Activated naive CD4-positive, alpha-beta T cell treated with anti-CD3 and anti-CD28 coated beads for 36 hours (primary cell): ENCODE measurements at places on chromosomes 12 and 14.

DNA sequence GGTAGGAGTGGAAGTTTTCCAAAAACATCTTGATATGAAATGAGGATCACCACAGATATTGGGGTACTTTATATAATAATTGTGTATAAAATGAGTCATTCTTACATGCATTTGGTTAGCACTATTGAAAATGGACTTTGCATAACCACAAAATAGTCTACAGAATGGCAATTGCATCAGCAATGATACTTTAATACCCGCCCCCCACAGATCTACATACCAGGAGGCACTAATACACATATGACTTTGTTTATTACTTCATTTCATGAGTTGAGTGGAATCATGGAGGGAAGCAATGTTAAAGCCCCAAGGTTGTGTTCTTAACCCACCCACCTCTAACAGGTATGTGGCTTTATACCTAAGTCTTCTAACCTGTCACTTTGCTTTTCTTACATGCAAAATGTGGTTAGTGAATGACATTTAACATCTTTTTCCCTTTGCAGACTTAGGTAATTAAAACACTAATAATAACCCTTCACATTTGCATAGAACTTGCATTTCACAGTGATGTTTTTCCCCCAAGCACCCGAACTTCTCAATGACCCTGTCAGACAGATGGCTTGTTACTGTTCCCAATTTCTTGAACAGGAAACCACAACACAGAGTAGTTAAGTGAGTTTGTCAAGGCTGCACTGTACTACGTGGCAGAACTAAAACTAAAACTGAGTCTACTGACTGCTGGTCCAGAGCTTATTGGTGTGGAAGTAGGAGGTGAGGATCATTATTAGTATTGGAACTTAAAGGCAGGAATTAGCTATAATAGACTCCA lies 101.9 kb downstream of the NPAS3 start:
- DNase-seq: no peak

DNA sequence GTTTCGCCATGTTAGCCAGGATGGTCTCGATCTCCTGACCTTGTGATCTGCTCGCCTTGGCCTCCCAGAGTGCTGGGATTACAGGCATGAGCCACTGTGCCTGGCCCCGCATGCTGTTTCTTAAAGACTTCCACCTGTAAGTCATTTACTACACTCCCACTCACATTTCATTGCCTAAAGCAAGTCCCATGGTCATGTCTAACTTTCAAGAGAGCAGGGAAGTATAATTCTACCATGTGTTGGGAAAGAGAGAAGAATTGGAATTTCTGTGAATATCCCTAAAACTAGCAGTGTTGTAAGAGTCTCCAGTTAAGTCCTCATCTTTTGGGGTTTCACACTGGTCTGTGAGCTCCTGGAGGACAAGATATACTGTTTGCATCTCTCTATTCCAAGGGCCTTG lies 139.7 kb downstream of the EMP1 start:
- no peak for DNase-seq

- no peak for DNase-seq
Observed at GRCh38 chr12:127728285-127728684, 538.7 kb upstream of the TMEM132C start.

GRCh38 chr14:53430870-53431269 lies 277.7 kb upstream of the DDHD1 start:
- no peak for DNase-seq

DNA sequence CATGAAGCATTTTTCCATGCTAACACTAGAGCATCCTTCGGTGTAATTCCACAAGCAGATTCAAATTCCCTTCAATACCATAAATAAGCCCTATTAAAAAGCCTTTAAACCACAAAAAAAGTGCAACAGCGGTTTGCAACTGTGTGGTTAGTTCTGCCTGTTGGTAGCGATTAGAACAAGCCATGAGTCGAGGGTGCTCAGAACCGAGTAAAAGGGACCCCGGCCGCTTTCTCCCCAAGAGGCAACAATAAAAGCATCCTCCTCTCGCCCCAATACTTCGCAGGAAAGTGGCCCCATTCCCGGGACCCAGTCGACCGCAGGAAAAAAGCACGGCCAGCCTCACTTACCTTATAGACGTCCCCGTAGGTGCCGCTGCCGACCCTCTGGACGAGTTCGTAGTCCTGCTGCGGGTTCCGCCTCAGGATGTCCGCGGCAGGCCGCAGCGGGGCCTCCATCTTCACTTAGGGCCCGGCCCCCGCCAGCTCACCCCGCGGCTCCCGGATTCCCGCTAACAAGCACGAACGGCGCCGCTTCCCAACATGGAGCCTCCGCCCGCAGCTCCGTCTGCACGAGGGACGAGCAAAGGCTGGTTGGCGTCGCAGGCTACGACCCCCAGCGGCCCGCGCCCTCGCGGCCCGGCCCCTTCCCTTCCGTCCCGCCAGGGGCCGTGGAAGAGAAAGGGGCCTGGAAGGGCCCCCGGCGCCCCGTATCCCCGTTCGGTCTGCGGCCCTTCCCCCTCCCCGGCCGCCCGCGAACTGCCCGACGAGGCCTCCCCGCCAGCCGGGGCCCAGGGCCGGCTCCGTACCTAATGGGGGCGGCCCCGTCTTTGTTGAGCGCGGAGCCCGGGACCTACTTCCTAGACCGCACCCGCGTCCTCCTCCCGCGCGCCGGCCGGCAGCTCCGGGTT lies 521 bp downstream of the MAP4K5 start:
- peak; percentile 28 for DNase-seq

- DNase-seq: no peak
Observed at GRCh38 chr12:18439541-18439940, 178.2 kb downstream of the PIK3C2G start.

GRCh38 chr12:2180737-2181082 lies 127.9 kb downstream of the CACNA1C start:
- DNase-seq: no peak

GRCh38 chr14:71754422-71755095 lies 177.7 kb upstream of the RGS6 start:
- DNase-seq: no peak

DNA sequence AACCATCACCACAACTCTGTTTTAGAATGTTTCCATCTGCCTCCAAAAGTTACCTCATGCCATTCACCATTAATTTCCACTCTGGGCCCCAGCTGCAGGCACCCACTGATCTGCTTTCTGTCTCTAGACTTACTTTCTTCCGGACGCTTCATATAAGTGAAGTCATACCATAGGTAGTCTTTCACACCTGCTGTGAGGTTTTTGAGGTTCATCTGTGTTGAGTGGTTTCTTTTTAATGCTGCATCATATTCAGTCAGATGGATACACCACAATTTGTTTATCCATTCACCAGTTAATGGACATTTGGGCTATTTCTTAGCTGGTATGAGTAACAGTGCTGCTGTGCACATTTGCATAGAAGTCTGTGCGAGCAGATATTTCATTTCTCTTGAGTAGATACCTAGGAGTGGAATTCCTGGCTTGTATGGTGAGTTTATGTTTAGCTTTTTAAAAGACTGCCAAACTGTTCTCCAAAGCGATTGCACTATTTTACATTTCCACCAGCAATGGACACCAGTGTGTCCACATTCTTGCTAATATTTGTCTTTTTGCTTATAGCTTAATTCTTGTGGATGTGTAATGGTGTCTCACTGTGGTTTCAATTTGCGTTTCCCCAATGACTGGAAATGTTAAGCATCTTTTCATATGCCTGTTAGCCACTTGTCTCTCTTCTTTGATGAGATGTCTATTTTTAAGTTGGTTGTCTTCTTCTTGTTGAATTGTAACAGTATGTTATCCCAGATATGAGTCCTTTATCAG lies 48.3 kb downstream of the ZFYVE21 start:
- no peak for DNase-seq

- DNase-seq: no peak
Observed at GRCh38 chr12:101607894-101608293, 13.1 kb downstream of the MYBPC1 start.

- peak; percentile 67 for DNase-seq
Observed at GRCh38 chr14:73245480-73246325, 8.4 kb downstream of the PAPLN start.

- DNase-seq: peak; percentile 60
Observed at GRCh38 chr12:53695152-53696145, 19.6 kb upstream of the ATP5MC2 start.

DNA sequence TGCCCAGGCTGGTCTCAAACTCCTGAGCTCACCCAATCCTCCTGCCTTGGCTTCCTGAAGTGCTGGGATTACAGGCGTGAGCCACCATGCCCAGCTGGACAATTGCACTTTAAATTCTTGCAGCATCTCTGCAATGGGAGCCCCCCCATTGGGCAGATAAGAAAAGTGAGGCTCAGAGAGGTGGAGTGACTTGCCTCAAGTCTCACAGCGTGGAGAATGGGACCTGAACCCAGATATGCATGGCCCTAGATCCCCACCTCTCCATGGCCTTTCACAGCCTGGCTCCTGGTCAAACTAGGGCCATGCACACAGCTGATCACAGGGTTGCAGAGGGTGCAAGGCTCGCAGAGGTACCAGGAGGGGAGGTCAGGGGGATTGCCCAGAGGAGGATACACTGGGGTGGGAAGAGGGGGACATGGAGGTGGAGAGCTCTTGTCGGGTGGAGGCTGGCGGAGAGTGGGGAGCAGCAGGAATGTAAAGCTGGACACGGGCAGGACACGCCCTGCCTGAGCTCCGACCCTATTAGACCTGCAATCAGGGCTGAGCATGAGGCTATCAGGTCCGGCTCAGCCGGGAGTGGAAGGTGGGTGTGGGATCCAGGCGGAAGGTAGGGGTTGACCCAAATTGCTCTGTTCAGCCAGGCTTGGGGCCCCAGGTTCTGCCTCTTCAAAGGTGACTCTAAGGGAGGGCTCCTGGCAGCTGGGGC lies 6.9 kb downstream of the EXOC3L4 start:
- no peak for DNase-seq

GRCh38 chr12:96196781-96197180 lies 2.6 kb downstream of the ELK3 start:
- peak; percentile 37 for DNase-seq

DNA sequence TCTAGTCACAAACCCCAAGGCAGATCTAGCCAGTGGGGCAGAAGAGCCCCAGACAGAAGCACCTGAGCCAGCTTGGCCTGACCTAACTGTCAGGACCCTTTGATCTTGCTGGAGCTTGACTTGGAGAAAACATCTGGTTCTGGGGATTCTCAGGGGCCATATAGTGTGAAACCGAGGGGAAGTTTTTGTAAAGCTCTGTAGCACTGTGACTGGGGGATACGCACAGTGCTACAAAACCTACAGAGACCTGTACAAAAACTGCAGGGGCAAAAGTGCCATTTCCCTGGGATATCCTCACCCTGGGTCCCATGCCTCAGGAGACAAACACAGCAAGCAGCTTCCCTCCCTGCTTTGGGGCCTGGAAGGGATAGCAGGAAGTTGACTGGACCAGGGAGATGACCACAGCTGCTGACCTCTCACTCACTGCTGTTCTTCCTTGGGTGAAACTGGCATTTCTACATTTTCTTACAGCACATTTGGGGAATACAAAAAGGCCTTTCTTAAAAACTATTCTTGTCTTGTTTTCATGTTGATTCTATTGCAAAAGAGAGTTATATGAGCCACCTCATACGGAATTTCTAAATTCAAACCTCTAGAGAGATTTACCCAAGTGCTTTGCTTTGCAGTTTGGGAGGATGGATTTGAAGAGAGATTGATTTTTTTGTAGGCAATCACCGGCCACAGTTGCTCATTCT lies 140.0 kb downstream of the DAD1 start:
- DNase-seq: no peak

DNA sequence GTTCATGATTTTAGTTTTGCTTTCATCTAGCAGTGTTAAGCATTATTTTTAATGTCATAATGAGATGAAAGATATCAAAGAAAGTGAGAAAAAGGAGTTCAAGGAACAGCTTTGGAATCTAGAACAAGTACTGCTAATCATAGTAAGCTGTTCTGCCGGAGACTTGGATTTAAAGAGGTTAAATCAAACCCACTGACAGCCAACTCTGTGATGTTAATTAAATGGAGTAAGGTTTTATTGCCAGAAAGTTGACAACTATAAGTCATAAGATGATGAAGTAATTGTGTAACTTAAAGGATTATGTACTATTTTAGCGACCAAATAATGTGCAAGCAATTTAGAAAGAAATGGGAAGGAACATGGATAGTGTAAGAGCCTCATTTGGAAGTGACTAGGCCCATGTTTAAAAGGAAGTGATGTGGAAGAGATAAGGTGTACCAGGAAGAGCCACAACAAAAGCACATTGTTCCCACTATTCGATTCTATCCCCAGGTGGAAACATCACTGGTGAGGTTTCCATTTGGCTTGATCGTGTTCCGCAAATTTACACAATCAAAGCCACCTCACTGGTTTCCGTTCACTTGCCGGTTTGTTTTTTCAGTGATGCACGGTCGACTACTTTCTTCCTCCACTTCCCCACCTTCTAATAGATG lies 388.5 kb downstream of the PAWR start:
- DNase-seq: no peak

DNA sequence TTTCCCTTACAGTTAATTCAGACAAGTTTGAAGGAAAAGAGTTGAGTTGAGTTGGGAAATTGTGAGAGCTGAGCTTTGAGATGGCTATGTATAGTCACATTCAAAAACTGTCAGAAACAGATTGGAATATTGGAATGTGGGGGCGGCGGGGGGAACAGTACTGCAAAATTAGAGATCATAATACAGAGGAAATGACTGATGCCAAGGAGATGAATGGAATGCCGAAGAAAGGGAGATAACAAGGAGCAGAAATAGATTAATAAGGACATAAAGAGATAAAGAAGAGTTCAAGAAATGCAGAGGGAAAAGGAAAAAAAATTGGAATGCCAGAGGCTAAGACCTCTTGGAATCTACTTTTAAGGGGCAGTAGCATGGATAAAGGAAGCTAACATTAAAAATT lies 3.2 kb upstream of the OR4K5 start:
- no peak for DNase-seq

DNA sequence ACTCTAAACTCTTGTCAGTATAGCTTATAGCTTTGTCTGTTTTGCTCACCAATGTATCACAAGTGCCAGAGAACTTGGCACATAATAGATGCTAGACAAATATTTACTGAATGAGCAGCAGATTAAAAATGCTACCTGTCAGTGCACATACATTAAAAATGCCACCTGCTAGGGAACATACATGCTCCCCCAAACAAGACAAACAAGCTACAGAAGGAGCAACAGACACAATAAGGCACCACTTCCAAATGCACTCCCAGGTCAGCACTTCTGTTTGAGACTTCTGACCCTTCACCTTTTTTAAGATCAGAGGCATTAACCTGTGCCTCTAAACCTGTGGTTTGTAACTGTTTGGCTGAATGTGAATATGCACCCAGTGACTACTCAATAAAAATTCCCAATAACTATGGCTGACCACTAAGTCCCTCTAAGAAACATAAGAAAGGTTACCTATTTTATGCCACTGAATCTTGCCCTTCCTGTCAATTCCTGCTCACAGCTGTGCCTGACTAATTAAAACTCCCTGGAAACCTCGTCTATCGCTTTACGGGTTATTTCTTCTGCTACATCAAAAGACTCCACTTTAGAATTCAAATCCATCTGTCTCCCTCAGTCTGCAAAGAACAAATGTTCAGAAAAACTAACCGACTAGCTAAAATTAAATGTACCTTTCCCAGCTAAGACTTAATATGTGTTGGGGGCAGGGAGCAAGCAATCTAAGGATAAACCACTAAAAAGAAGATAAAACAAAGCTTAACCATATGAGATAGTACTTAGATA lies 41.0 kb downstream of the HECTD4 start:
- DNase-seq: no peak

GRCh38 chr12:132014092-132014914 lies 64.6 kb downstream of the EP400 start:
- no peak for DNase-seq

GRCh38 chr12:46406352-46407027 lies 33.9 kb upstream of the SLC38A2 start:
- no peak for DNase-seq

GRCh38 chr14:94244182-94244581 lies 48.9 kb downstream of the SERPINA10 start:
- DNase-seq: no peak

GRCh38 chr12:52185400-52185967 lies 6.3 kb downstream of the KRT80 start:
- no peak for DNase-seq
